ENCODE measurements at places on chromosomes 13 and 19.
A peak's percentile ranks its signal among the peaks of the same experiment; 100 is the strongest.

DNA sequence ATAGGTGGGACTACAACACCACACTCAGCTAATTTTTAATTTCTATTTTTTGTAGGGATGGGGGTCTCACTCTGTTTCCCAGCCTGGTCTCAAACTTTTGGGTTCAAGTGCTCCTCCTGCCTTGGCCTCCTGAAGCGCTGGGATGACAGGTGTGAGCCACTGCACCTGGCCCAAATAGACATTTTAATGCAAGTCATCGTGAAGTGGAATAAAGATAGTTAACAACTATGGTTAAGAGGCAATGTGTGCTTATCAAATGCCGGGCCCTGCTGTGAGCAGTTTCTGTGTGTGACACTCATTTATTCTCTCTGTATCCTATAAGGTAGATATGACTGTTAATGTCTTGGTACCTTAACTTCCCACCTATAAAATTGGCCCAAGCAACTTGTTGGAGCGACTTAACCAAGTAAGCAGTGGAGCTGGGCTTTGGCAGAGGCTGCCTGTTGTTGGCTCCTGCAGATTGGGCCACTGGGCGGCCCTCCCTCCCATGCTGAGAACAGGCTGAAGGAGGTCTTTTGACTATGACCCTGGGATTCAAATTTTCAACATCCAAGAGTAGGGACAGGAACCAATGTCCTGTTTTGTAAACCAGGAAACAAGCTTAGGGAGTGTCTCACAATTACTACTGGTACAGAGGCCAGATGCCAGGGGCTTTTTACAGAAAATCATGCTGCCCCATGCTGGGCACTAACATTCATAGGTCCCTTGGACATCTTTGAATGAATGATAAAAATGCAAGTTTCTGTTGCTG lies 450.7 kb downstream of the TSHZ3 start:
- no peak for DNase-seq

DNA sequence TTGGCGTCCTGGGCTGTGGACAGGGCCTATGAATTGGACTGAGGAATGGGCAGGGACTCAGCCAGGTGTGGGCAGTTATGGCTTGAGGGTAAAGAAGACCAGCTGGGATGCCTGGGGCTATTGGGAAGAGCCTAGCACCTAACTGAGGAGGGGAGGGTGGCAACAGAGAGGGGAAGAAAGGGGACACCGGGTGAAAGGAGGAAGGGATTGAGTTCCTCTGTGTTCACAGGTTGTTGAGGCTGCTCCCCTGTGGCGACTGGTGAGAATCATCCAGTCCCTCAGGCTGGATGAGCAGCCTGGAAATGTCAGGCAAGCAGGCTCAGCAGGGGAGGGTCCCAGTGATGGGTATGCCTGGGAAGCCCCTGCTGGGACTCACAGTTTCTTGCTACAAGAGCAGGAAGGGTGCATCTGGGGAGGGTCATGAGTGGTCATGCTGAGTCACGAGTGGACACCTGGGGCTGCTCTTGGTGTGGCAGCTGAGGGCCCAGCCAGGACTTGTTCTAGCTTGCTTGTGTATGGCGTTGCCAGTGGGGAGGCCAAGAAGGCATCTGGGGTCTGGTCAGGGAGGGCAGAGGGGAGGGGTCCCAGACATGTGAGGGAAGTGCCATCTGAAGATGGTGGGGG lies 1.4 kb downstream of the ZNF324 start:
- DNase-seq: no peak

DNA sequence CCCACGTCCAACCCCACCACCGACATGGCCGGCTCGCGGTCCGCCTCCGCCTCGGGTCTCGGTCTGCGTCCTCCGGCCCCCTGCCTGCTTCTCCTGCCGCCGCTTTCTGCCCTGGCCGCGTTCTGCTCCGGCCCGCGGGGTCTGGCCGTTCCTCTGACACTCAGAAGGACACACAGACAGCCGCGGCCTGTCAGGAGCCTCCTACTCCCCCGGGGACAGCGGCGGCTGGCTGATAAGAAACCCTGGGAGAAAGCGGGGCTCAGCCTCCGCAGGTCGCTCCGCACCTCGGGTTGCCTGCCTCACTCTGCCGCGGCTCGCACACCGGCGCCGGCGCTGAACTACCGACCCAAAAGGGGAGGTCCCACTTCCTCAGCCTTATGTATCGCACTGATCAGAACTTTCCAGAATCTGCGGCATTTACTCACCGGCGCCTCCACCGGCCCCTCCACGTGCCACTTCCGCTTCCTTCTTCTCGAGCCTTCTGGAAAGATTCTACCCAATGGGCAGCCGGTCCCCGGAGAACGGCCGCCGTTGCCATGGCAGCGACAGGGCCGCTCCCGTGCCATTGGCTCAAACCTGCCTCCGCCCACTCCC lies at the start of gene HSPH1:
Gene HSPH1 (minus strand): TSS at position 348 of the 594 bp plus-strand sequence. CDS start 322 bp downstream, at position 26.
- peak; percentile 96 for DNase-seq

DNA sequence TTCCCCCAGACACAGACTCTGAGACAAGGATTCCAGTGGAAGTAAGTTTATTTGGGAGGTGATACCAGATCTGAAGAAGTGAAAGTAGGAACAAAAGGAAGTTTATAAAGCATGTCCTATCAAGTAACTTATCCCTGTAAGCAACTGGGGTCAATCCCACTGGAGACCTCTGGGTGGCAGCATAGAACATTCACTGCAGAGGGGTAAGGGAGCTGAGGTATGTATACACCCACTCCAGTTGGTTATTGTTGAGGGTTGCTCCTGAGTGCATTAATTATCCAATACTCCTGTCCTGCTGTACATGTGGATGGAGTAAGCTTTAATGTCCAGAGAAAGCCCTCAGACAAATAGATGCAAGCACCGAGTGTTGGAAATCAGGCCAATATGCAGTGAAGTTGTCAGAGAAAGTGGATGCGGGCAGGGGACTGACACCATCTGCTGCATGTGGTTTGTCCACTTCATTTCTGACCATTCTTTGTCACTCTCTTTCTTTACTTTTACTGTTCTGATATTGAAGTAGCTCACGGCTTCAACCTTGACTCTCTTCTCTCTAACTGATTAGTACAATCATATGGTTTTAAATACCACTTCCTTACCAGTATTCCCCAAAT lies 46.7 kb downstream of the NOTCH3 start:
- DNase-seq: peak; percentile 70

DNA sequence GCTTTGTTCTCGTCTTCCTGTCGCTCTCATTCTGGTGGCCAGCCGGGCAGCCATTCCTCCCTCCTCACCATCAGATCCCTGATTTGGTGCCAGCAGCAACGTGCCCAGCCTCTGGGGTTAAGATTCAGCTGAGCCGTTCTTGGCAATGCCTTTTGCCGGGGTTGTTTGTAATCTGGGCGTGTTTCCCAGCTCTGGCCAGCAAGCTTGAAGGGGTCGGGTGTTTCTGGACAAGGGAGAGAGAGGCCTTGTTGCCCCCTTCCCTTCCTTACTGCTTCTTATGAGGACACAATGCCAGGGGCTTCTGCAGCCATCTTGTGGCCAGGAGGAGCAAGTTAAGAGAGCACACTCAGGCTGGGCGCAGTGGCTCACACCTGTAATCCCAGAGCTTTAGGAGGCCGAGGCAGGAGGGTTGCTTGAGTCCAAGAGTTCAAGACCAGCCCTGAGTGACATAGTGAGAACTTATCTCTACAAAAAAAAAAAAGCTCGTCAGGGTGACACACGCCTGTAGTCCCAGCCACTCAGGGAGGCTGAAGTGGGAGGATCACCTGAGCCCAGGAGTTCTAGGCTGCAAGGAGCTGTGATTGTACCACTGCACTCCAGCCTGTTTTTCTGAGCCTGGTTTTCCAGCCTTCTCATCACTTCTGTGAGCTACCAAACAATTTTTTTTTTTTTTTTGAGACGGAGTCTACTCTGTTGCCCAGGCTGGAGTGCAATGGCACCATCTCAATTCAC lies 10.7 kb upstream of the CRTC1 start:
- DNase-seq: peak; percentile 32

DNA sequence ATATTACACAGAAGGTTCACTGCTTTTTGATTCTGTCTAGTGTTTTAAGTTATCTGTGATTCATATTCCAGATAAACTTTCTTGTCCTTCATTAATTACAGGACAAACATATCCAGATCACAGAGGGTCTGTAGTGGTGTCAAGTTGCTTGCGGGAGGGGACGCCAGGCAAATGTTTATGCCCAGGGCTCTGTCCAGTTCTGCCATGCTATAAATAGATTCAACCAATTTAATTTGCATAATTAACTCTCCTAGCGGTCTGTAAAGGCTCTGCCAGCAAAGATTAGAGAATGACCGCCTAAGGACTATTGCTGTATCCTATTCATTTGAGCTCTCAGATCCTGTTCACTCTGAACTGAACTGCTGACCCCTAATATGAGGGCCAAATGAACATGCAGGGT lies 59.7 kb upstream of the TRPC4 start:
- no peak for DNase-seq

DNA sequence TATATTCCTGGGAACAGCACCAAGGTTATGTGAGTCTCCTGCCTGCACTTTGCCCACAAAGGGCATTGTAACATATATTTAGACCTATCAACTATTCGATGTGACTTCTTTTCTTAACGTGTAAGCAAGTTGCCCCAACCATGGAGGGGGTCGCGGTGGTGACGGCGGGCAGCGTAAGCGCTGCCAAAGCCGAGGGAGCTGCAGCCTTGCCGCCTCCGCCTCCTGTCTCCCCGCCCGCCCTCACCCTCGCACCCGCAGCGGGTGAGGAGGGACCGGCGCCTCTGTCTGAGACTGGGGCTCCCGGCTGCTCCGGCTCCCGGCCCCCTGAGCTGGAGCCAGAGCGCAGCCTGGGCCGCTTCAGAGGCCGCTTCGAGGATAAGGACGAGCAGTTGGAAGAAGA lies 59.0 kb downstream of the ZNF676 start:
- DNase-seq: no peak

DNA sequence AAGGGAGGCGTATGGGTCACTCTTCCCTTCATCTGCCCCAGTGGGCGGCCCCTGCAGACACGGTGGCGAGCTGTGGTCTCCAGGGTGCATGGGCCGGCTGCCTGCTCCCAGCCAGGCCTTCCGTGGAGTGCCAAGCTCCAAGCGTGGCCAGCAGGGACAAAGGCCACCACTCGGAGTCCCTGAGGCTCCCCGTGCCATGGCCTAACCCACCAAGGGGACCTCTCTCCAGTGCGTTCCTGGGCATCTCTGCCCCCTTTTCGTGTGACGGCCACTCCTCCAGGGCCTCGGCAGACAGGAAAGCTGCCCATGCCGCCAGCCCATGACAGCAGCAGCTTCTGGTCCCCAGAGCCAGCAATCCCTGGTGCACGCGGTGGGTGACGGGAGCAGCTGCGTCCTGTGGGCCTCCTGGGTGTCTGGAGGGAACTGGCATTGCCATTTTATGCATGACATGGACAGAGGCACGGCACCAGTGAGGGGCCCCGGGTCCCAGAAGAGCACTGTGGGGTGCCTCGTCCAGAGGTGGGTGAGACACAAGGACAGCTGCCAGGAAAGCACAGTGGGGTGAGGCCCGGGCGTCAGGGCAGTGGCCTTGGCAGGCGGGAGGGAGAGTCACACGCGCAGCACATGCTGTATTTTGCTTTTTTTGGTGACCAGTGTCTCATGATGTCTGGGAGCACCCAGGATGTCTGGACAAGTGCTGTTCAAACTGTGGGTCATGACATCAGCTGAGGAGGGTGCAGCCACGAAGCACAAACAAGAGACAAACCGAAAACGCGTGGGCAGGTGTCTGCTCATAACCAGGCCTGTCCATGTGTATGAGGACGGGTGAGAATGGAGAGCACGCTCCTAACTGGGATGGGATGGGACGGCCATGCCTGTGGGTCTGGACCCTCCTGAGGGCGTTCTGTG lies 32.3 kb downstream of the CEBPG start:
- no peak for DNase-seq

- no peak for DNase-seq
These were observed 71.2 kb upstream of the STK24 start for GRCh38 chr13:98648141-98648540.

GRCh38 chr19:51810223-51810622 lies 15.3 kb downstream of the FPR3 start:
- no peak for DNase-seq

DNA sequence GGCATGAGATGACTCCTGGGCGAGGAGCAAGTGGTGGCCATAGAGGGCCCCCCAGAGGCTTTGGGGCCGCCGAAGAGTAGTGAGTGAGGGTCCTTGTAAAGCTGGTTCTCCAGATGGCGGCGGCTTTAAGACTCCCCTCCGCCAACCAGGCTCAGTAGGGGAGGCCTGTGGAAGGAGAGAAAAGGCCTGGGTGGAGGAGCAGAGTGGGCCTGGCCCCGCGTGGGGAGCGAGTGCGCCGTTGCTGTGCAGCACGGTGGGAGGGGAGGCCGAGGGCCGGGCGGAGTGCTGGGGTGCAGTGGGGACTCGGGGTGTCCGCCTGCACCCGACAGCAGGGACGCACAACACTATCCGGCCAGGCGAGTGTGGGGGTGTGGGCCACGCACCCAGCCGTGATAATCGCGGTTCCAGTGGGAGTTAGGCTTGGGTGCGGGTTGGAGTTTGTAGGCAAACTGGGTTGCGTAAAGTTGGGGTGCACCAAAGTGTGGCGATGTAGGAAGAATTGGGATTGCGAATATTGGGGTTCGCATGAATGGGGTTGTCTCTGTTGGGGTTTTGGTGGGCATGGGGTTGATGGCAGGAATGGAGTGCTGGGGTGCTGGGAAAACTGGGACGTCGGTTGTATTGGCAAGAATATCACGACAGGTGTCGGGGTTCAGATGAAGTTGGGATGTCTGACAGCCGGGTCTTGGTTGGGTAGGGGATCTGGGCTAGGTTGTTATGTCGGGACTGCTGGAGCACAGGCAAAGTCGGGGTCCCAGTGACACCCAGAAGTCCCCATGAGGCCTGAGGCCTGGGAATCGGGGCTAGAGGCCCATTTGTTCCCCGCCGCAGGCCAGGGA lies 687 bp upstream of the CIRBP start:
- DNase-seq: no peak

- DNase-seq: peak; percentile 55
These were observed 19.3 kb downstream of the GNA15 start for GRCh38 chr19:3154957-3155736.

Measured in PC-9 (cell line).